ENCODE measurements at places on chromosomes 3 and 15.

- DNase-seq = no peak
Observed at GRCh38 chr3:117128872-117129271, 419.3 kb downstream of the TUSC7 start.

DNA sequence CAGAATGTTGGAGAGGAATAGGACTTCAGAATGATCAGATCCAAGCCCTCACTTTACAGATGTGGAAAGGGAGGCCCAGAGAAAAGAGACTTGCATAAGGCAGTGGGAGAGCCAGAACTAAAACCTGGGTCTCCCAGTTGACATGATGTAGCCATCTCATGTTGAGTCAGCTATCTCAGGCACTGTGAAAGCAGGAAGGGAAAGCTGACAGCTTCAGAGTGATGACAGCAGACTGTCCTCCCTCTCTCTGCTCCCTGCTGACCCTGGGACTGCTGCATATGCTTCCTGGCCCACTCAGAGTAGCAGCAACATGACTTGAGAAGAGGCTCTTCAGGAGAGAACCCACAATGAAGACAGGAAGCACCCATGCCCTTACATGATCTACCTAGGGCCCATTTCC lies 14.7 kb downstream of the FHIT start:
- DNase-seq = no peak

- no peak for DNase-seq
Observed at GRCh38 chr3:113730550-113730949, 15.5 kb downstream of the NAA50 start.

GRCh38 chr3:195774917-195775316 lies 36.8 kb downstream of the MUC4 start:
- no peak for DNase-seq

GRCh38 chr3:42849017-42849416 lies 26.7 kb downstream of the CYP8B1 start:
- DNase-seq = no peak

- DNase-seq = no peak
Observed at GRCh38 chr15:31811641-31812040, 218.7 kb upstream of the CHRNA7 start.

GRCh38 chr3:190265126-190265525 lies 57.1 kb downstream of the CLDN1 start:
- DNase-seq = no peak

DNA sequence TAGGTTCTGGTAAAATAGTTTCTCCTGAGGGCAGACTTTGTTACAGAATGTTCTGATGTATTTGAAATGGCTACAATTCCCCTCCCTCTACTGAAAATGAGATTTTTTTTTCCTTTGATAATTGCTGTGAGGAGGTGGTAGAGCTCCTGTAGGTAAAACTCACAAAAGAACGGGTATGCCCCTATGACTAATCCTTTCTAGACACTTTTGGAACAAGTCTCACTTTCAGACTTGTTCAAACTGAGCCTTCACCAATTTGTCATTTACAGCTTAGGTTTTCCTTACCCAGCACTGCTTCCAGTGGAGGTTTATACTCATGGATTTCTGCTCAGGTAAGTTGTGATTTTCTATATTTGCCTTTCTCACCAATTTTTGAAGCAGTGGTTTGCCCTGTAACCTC lies 115.6 kb downstream of the NLGN1 start:
- no peak for DNase-seq

GRCh38 chr15:59236394-59236793 lies 29.8 kb downstream of the LDHAL6B start:
- no peak for DNase-seq

- no peak for DNase-seq
Observed at GRCh38 chr3:42229942-42230688, 35.9 kb downstream of the CCK start.

DNA sequence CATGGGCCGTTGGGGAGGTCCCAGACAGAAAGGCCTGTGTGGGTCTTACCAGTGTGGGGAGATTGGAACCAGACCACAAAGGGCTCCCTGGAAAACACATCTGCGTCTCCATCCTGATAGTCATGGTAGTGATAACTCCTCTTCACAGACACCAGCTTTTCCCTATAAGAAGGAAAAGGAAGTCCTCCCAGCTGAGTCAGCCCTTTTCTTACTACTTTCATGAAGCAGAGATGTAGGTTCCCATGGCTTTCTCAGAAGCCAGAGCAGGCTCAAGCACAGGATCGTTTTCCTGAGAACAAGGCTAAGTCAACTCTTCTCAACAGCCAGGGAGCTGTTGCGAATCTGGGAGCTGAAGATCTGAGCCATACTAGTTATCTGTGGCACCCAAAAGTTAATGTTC lies 6.1 kb downstream of the DNASE1L3 start:
- no peak for DNase-seq

GRCh38 chr15:81299630-81300273 lies 24.2 kb downstream of the STARD5 start:
- DNase-seq = no peak

DNA sequence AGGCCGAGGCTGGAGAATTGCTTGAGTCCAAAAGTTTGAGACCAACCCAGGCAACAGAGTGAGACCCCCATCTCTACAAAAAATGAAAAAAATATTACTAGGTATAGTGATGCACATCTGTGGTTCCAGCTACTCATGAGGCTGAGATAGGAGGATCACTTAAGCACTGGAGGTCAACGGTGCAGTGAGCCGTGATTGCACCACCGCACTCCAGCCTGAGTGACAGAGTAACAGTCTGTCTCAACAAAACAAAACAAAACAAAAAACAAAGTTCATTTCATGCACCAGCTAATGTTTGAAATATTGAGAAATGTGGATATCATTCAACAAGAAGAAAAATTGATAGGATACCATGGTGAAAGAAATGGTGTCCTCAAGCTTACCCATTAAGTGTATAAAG lies 450.5 kb upstream of the TPRG1 start:
- DNase-seq = no peak

DNA sequence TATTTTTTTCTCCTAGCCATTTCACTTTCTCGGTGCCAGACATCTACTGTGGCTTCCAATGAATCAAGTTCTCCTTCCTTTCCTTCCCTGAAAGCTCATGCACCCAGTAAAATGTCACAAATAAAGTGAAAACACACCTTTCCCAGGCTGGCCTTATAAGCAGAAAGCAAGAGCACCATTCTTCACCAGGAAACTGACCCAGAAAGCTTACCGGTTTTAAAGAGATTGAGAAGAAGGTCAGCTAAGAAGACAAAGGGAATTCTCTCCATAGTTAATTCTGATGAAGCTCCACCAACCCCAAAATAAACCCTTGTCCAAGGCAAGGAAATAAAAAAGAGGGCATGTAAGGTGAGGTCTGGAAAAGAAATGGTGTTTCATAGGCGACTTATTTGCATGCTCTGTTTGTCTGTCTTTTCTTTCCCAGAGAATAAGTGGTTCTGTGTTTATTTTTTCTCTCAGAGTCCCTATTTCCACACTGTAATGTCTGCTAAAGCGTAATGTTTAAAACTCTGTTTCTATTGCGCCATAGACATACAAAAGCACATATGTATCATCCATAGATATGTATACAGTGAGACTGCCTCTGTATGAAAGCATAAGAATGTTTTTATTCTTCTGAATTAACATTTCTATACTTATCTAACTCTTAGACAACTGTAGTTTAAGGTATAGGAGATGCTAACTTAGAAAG lies 2.8 kb downstream of the LSAMP start:
- no peak for DNase-seq

- no peak for DNase-seq
Observed at GRCh38 chr15:57129064-57129463, 210.6 kb downstream of the TCF12 start.

DNA sequence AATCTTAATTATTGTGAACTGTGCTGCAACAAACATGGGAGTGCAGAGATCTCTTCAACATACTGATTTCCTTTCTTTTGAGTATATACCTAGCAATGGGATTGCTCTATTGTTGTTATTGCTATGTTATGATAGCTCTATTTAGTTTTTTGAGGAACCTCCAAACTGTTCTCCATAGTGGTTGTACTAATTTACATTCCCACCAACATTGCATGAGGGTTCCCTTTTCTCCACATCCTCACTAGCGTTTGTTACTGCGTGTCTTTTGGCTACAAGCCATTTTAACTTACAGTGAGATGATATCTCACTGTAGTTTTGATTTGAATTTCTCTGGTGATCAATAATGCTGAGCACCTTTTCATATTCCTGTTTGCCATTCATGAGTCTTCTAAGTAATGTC lies 45.5 kb upstream of the TNFSF10 start:
- no peak for DNase-seq

GRCh38 chr3:39000008-39000450 lies 51.7 kb downstream of the SCN11A start:
- DNase-seq = no peak

- DNase-seq = no peak
Observed at GRCh38 chr15:95674031-95674430, 656.5 kb upstream of the NR2F2 start.

Measured in activated CD8-positive, alpha-beta memory T cell treated with anti-CD3 and anti-CD28 coated beads for 1 hour (primary cell).